ENCODE measurements at places on chromosomes 11 and 22.

GRCh38 chr22:44111562-44112155, 69.1 kb upstream of the PARVG start:
- no peak for DNase-seq

DNA sequence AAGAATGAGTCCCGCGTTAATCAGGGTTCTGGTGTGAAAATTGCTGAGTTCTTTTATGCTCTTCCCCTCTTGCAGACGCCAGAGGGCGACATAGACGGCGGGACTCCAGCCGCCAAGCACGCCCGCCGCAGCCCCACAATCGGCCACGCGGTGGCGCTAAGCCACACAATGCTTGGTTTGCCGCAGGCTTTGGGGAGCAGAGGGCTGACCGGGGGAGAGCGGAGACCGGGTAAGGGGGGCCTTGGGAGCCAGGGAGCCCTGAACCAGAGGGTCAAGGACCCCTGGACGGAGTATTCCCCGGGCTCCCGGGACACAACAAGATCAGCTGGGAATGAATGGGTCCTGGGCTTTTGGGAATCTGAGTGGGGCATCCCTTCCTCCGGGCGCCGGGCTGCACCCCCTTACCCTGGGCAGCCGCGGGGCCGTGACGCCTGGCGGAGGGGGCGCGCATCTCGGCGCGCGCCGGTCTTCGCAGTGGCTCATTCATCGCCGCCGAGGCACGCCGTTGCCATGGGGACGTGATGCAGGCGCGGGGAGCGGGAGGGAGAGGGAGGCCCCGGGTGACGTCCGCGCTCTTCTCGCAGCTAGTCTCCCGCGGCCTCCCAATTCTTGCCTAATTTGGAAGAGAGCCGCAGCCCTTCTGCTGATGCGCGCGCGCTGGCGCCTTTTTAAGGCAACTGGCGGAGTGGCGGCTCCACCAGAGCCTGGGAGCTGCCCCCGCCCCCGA, 12.2 kb upstream of the NPAS4 start:
- peak; percentile 87 for DNase-seq

DNA sequence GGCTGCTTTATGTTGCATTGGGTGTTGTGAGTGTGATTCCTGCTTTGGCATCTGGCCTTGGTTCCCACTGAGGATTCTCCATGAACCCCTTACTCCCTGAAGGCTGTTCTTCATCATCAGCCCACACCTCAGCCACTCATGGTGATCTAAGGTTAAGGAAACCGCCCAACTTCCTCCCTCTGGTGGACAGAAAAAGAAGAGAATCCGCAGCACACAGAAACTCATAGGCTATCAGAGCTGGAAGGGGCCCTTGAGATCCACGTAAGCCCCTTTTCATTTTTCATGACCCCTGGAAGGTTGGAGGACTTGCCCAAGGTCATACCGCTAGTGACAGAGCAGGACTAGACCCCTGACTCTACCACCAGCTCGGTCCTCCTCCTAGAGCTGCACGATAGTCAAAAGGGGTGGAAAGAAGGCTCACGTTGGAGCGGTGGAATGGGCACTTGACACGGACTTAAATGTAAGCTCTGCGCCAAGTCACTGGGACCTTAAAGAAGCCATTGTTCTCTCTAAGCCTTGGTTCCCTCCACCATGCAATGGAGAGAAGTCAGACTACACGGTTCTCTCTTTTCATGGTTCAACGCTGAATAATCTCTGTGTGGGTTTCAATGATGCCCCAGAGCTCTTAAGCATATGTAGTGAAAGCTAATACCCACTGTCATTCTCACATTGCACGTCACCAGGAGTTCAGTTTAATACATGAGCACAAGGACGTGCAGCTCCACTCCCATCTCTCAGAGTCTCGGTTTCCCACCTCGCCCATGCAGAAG, 83.6 kb upstream of the CRTAM start:
- DNase-seq, result no peak

- no peak for DNase-seq
Observed at GRCh38 chr11:4191031-4191571, 96.5 kb downstream of the RRM1 start.

DNA sequence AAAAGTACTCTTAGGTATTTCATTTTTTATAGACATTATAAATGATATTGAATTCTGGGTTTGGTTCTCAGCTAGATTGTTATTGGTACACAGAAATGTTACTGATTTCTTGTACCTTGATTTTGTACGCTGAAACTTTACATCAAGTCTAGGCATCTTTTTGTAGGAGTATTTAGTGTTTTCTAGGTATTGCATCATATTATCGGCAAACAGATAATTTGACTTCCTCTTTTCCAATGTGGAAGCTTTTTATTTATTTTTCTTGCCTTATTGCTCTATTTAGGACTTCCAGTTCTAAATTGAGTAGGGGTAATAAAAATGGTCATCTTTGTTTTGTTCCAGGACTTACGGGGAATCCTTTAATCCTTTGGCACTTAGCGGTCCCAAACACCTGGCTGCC, 676.6 kb upstream of the CCDC179 start:
- no peak for DNase-seq

- DNase-seq, result no peak
Observed at GRCh38 chr11:776561-777287, 563 bp downstream of the GATD1 start.

- DNase-seq, result no peak
Observed at GRCh38 chr11:120554766-120555432, 43.4 kb downstream of the GRIK4 start.

DNA sequence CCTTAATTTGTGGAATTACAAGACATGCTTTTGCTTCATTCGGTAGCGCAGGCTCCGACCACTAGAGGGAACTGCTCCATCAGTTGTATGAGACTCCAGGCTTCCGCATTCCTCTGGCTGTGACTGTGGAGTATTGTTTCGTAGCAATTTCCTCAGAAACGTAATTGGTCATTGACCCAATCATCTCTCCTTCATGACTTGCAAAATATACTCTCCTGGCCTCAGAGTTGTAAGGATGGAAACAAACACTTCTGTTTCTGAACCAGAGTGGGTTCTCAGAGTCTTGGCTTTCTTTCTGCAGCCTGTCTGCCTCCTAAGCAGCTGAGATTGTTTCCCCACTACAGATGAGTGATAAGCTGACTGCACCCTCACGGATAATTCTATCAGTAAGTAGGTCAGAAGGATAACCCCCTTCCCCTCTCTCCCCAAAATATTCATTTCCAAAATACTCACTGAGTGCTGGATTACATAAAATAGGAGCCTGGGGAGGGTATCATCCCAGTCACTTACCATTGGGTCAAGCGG, 146.8 kb upstream of the ZC3H12C start:
- DNase-seq, result peak; percentile 67

- DNase-seq, result no peak
Observed at GRCh38 chr11:1829039-1829820, 5.6 kb upstream of the SYT8 start.

GRCh38 chr11:102309621-102310541, 7.4 kb upstream of the BIRC3 start:
- DNase-seq, result no peak
